Stimulated activated CD4-positive, alpha-beta T cell treated with anti-CD3 and anti-CD28 coated beads, Interleukin-1b, Interleukin-23, amount 100 ng/mL, for 48 hours (primary cell): ENCODE measurements at places on chromosomes 5 and 9.

GRCh38 chr5:13580058-13580457 lies 364.4 kb downstream of the DNAH5 start:
- DNase-seq: no peak

- no peak for DNase-seq
Observed at GRCh38 chr9:99180199-99180598, 41.5 kb downstream of the ALG2 start.

DNA sequence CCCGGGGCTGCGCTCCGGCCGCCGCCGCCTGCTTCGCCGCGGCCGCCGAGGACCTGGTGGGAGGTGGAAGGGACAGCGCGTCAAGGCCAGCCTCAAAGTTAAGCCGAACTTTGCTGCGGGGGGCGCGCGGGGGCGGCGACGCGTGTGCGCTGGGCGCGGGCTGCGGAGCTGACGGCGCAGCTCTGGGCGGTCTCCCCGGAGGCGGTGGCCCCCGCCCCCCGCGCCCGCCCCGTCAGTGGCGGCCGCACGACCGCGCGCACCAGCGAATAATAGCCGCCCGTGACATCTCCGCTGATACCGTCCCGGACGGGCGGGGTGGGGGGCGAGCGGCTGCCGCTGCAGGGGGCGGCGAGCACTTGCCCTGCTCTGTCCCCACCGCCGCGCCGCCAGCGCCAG lies 579 bp upstream of the FAM78A start:
- peak; percentile 26 for DNase-seq

- DNase-seq: no peak
Observed at GRCh38 chr5:73901043-73901442, 275.0 kb downstream of the ARHGEF28 start.

DNA sequence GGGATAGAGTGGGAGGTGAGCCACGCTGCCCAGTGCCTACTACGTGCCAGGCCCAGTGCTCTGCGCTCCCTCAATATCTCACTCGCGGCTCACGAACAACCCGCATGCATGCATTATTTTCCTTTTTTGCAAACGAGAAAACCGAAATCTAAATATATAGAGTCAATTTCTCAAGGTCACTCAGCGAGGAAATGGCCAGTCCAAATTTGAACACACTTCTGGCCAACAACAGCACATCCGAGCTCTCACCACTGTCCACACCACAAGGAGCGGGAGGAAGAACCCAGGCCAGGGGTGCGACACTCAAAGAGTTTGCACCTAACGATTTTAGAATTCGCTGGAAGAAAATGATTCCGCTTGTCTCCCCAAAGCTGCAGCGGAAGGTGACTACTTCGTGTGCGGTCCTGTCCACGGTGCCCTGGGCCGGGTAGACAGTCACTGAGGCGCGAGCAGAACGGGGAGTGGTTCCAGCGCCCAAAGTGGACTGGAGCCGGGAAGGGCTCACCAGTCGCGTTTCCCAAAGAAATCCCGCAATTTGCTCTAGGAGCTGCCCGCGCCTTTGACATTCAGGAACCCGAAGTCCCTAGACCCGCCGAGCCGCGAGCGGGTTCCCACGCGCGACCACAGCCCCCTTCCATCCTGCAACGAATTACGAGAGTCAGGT lies 1.1 kb upstream of the TLX3 start:
- DNase-seq: no peak

DNA sequence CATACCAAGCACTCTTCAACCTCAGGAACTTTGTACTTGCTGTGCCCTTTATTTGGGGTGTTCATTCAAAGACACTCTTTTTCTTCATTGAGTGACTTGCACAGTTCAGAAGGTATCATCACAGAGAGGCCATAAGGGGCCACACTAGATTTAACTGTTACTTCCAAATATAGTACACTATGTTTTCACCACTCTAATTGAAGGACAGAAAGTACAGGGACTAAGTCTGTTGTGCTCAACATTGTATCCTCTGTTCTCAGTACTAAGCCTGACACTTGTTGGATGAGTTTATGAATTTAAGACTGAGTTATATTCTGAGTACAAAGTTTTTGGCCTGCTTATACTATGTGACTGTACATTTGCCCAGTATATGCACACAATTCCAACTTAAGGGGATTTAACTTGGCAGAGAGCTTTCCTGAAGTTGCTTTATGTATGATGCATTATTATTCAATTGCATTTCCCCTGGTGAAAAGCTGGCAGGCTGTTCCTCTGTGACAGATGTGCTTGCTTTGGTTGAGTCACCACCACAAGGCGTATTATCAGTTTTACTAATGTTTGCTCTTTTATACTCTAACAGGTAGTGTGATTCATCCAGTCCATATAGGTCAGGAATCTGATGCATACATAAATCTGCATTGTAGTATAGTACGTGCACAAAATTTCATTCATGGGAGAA lies 714.8 kb downstream of the TLR4 start:
- DNase-seq: no peak

DNA sequence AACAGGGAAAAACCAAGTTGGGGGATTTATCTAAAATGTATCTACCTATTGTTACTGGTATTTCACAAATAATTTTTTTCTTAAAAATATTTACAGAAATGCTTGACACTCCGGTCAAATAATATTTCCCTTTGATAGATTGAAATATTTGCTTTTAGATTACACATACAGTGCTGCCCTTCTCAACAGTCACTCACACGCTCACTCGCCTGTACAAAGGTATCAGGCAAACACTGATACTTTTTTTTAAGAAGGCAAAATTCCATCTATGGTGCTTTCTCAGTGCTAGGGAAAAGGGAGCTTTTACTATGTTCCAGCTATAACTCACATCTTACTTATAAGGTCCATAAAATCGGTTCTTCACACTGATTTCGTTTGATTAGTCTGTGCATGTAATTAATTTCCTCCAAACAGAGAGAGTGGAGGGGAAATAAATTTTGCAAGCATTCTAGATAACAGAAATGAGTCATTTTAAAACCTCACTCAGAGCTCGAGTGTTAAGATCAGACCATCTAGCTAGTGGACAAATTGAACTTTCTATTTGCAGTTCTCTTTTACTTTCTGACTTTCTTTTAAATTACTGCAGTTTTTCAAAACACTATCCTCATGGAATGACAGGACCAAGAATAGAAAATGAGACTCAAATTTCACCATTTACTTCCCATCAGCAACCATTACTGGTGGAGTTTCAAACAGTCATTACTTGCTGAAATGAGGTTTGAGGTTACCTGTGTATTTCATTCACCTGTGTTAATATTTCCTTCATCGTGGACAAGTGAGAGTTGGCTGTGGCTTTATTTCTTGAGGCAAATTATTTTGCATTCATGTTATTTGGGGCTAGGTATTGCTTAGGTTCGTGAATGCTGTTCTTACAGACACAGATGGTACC lies 273.2 kb downstream of the RAB3C start:
- no peak for DNase-seq

GRCh38 chr9:17481565-17481964 lies 97.3 kb upstream of the SH3GL2 start:
- DNase-seq: no peak
